Panc1 (cell line): ENCODE measurements at places on chromosomes 2 and 18.

DNA sequence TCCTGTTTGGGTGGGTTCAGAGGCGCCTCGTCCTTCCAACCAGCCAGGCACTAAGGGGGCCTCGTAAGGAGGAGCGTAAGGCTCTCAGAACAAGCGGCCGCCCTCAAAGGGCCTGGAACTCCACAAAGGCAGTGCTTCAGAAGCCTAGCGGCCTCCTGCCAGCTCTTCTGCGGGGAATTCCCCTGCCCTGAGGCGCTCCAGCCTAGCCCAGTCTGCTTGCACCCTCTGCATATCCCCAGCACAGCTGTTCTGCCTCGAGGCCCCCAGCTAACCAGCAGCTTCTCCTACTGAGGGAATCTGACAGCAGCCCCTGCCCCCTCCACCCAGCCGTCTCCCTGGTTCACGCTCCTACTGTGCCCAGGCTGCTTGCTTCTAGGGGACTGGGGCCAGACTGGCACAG is 265.9 kb downstream of the TFCP2L1 start:
- DNase-seq = no peak

- no peak for DNase-seq
These were observed 248.9 kb downstream of the ANAPC1 start for GRCh38 chr2:111634995-111635538.

- DNase-seq = no peak
These were observed 360.4 kb downstream of the PLCL1 start for GRCh38 chr2:198164843-198165242.

- peak; percentile 42 for DNase-seq
These were observed 423.8 kb upstream of the MEX3C start for GRCh38 chr18:51621113-51621863.

- DNase-seq = no peak
These were observed 144.5 kb downstream of the EXOC6B start for GRCh38 chr2:72681016-72681995.

- no peak for DNase-seq
These were observed 165.7 kb upstream of the KCNJ3 start for GRCh38 chr2:154532763-154533162.

DNA sequence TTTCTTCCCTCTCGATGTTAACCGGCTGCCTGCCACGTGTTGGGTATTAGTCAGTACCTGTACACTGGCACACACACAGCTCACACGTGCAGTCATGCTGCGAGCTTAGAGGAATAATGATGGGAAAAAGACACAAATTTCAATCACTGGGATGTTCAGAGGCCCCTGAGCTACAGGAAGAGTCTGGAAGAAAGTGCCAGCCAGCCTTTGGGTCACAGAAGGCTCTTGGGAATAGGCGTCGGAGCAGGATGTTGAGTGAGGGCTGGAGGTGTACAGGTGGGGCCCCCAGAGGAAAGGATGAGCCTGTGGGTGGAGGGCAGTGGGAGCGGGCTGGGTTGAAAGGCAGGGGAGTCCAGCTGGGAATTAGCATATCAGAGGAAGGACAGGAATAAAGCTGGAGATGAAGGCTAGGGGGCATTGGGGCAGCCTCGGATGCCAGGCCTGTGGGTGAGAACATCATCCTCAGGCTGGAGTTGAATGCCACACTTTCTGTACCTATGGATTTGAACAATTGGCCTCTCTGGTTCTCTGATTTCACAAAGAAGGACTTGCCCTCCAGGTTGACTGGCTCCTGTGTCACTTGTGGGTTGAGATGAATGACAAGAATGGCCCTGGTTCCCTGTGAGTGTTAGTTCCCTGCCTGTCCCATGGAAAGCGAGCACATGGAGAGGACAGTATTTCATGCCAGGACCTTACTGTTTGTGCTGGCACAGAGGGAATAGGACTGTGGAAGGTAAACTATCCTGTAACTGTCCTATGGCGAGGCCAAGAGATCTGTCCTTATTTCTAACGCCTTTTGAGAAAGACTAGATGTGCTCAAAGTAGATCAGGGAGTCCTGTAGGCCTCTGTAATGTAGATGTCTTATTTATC is 40.6 kb downstream of the GREB1 start:
- no peak for DNase-seq

DNA sequence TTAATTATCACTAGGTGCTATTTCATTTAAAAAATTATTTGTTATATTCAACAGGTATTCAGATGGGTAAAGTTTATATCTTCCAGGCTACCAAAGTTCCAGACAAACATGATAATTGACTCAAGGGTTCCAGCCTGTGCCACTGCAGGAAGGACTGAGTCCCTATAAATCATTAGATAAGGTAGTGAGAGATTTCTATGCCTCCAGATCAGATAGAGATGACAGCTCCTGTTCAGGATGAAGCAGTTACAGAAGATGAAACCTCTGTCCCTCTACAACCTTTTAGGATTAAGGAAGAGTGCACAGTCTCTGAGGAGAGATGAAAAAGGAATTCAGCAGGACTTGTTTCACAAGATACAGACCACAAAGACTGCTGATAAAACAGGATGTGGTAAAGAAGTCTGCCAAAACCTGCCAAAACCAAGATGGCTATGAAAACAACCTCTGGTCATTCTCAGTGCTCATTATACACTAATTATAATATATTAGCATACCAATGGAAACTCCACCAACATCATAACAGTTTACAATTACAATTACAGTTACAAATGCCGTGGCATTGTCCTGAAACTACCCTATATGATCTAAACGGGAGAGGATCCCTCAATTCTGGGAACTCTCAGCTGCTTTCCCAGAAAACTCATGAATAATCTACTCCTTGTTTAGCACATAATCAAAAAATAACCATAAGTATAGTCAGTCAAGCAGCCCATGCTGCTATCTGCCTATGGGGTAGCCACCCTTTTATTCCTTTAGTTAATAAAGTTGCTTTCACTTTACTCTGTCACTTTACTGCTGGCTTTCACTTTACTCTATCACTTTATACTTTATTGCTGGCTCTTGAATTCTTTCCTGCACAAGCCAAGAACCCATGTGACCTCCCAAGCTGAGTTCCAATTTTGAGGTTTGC is 288.5 kb downstream of the PDE11A start:
- no peak for DNase-seq

GRCh38 chr2:228329282-228329681 is 147.8 kb upstream of the SPHKAP start:
- no peak for DNase-seq

DNA sequence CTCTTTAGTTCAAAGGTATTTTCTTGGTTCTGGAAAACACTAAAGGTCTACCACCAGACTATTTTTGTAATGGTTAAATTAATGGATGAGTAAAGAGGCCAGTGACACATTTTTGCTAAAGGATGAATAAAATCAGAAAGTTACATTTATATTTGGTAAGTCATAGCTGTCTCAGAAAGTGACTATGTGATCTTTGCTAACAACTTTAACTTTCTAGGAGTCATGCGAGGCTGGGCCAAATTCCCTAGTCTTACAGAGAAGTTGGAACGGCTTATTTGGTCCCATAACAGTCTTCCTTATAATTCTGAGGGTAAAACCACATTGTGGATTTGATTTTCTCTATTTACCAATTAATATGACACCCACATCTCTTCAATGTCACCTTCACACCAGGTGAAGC is 198.1 kb downstream of the PDE1A start:
- DNase-seq = no peak

GRCh38 chr2:45965871-45966498 is 314.5 kb downstream of the PRKCE start:
- DNase-seq = no peak

GRCh38 chr18:13524811-13525210 is 201.5 kb downstream of the FAM210A start:
- no peak for DNase-seq

DNA sequence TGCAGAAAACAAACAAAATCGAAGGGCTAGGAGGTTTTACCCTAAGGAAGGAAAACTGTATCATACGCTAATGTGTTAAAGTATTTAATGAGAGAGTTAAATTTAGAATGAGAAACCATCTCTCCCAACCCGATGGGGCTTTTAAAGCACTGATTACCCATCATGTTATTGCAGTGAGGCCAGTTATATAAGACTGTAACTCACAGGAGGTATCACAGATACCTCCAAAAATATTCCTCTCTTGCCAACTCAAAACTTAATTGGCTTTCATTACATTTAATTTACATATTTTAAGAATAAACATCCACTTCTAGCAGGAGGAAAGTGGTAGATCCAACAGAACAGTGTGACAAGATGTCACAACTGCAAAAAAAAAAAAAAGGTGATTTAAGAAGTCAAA is 56.3 kb downstream of the RPL31 start:
- no peak for DNase-seq

- DNase-seq = no peak
These were observed 359.9 kb upstream of the FANCL start for GRCh38 chr2:58601017-58601416.

DNA sequence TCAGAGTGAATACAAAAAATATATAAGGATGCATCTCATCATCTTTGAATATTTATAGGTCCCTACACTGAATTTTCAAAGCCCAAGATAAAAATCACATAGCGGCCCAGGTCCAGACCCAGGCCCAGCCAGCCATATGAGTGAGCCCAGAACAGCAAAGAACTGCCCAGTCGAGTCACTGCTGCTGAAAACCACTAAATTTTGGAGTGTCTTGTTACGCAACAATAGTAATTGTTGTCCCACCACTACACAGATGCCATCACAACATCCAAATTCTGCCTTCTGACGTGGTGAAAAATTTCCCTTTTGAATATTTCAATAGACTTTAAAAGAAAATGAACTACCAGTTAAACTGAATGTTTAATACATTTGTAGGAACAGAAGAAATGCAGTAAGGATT is 5.7 kb downstream of the C18orf32 start:
- no peak for DNase-seq

GRCh38 chr18:48219810-48220499 is 189.2 kb downstream of the ZBTB7C start:
- no peak for DNase-seq

DNA sequence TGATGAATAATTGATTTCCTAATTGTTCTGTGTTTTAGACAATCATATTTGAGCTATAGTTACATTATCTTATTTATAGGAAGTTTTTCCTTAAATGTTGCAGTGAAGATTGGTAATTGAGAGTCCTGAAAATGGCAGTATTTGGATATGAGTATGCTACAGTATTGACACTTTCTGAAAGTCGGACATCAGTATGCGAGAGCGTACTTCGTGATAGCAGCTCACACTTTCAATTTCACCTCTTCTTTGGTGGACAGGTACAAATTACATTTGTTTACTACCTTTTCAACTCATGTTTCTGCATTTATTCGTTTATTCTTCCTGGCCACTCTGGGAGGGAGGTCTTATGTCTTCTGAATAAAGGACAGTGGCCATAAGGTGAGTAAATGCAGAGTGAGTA is 38.7 kb downstream of the EML4 start:
- no peak for DNase-seq

DNA sequence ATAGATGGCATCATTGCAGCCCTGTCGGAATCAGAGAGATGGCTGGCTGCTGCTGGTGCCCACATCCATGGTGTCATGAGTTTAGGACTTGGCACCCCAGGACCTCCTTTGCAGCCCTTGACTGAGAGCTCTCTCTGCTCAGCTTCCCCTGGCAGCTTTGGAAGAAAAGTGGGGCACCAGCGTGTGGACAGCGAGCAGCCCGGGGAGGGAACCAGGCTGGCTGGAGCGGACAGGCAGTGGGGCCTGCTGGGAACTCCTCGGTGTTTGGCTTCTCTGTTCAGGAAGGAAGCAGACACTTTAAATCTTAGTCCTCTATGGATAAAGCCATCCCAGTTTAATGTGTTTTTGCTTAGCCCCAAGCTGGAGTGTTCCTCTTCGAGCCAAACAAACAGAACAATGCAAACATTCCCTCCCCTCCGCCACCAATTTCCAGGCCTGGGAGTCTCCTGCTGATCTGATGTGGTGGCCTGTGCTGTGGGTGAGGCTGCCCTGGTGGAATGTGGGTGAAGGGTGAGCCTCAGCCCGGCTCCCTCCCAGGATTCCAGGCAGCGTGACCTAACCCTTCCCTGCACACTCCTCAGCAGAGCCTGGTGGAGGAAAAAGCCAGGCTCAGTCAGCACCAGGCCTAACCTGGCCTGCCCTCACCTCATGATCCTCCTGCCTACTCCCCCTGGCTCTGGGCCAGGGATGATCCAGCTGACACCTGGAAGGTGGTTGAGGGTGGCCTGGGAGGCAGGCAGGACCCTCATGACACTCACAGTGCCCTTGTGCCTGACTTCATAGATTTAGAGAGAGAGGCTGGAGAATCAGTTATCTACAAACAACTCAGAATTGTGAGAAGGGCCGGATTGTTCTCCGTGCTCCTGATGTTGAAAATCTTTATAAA is 21.6 kb upstream of the ITGB6 start:
- no peak for DNase-seq

GRCh38 chr2:60633615-60634014 is 80.2 kb upstream of the BCL11A start:
- DNase-seq = no peak

DNA sequence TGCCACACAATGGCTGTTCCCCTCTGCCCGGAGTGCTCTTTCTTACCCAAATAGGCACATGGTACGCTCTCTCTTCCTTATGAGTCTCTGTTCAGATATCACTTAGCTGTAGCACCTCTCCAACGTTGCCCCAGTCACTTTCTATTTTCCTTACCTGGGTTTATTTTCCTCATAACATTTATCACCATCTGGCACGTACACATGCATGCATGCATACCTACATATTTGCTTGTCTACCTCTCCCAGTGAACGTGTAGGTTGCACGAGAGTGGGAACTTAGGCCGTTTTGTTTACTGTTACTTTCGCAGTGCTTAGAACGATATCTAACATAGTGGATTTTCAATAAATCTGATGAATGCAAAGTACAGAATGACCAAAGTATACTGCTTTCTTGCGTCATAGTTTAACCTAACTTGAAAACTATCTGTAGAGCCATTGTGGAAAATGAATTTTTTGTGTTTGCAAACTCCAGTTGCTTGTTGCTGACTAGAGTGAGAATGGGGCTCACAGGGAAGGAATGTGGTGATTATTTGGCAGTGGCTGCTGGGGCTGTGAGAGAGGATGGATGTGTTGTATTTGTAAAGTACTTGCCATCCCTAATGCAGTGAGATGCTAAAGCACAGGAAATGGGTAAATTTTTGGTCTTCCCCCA is 47.1 kb downstream of the ACSL3 start:
- DNase-seq = no peak

GRCh38 chr2:177038787-177039484 is 173.7 kb upstream of the HNRNPA3 start:
- DNase-seq = no peak

- no peak for DNase-seq
These were observed 7.9 kb upstream of the ERMN start for GRCh38 chr2:157333304-157334047.

DNA sequence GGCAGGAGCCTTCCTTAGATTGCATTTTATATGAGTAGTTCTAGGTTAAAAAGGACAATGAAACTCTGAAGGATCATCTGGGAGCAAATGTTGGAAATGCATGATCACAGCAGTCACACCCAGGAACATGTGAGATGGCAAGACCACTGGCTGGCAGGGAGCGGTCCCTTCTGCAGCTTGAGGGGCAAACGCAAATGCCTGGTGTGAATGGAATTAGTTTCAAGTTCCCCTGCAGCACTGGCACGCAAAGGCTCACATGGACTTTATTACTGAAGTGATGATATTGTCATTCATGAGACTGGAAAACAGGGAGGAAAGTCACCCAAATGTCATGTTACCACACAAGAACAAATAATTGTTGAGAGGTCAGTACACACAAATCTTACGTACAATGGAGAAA is 223.3 kb downstream of the FBXO15 start:
- no peak for DNase-seq
